ENCODE measurements at places on chromosomes 16 and 17.

DNA sequence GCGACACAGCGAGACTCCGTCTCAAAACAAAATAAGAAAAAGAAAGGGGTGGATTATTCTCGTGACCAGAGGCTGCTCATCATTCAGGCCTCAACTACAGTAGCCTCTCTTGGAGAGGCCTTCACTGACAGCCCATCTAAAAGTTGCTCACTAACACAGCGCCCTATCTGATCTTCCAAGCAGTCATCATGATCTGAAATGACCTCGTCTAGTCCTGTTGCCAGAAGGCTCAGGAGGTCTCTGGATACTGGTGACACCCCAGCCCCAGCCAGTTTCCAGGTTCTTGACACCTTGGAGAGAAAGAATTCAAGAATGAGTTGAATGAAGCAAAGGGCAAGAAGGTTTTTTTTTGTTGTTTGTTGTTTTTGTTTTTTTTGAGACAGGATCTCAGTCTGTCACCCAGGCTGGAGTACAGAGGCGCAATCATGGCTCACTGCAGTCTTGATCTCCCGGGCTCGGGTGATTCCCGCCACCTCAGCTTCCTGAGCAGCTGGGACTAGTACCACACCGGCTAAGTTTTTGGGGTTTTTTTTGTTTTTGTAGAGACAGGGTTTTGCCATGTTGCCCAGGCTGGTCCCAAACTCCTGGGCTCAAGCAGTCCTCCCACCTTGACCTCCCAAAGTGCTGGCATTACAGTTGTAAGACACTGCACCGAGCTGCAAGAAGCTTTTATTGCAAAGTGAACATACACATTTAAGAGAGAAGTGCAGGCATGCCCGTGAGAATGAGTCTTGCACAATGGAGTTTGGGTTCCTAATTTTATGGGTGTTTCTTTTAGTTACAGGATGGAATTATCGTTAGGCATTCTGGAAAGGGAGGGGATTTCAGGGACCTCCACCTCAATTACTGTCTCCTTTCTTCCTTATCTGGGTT is 2.7 kb upstream of the ZC3H7A start:
- no peak for DNase-seq

- no peak for DNase-seq
Observed at GRCh38 chr16:68700120-68700519, 37.0 kb upstream of the CDH1 start.

GRCh38 chr16:50430076-50430475 is 61.3 kb upstream of the BRD7 start:
- no peak for DNase-seq

DNA sequence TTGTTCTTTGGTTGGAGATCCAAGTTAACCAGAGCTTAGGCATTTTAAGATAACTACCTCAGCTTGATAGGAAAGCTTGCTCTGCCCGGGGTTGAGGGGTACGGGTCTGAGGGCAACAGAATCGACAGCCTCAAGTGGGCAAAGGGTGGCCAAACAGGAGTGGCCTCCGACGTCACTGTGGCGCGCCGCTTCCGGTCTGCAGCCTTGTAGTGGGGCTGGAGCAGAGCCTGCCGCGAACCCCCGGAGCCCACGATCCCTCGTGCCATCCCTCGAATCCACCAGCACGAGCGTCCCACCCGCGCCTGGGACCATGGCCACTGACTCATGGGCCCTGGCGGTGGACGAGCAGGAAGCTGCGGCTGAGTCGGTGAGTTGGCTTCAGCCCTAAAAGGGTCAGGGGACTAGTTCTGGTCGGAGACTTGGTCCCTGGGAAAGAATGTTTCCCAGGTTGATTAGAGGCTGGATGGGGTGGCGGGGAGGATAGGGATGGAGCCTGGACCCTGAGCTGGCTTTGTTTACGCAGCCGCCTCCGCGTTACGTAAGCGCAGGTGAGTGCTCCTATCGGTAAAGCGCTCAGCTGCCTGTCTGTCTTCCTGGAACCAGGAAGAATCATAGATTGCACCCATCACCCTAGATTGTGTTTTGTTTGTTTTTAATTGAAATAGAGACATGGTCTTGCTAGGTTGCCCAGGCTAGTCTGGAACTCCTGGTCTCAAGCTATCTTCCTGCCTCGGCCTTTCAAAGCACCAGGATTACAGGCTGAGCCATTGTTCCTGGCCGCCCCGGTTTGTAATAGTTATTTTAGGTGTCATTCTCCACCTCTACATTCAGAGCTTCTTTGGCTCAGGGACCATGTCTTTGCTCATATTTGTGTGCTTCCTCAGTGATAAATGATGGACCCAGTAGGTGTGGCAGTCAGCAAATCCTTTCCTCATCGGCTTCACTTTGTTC is at the start of gene DDX19B:
Gene DDX19B, plus strand, starts transcription at position 199 of the 951 bp plus-strand sequence. Its CDS starts 112 bp downstream, at position 311.
- DNase-seq = peak; percentile 34

- DNase-seq = no peak
Observed at GRCh38 chr16:624526-625070, 6.2 kb upstream of the WFIKKN1 start.

- no peak for DNase-seq
Observed at GRCh38 chr16:10969615-10970014, 25.3 kb downstream of the CLEC16A start.

- peak; percentile 92 for DNase-seq
Observed at GRCh38 chr17:16486373-16487250, 5.4 kb downstream of the LRRC75A start.

- no peak for DNase-seq
Observed at GRCh38 chr17:16973760-16974540, 2.0 kb upstream of the TNFRSF13B start.

- DNase-seq = no peak
Observed at GRCh38 chr17:4947411-4948165, 742 bp downstream of the PFN1 start.

GRCh38 chr17:71109697-71110096 is 940.4 kb downstream of the KCNJ2 start:
- DNase-seq = no peak

DNA sequence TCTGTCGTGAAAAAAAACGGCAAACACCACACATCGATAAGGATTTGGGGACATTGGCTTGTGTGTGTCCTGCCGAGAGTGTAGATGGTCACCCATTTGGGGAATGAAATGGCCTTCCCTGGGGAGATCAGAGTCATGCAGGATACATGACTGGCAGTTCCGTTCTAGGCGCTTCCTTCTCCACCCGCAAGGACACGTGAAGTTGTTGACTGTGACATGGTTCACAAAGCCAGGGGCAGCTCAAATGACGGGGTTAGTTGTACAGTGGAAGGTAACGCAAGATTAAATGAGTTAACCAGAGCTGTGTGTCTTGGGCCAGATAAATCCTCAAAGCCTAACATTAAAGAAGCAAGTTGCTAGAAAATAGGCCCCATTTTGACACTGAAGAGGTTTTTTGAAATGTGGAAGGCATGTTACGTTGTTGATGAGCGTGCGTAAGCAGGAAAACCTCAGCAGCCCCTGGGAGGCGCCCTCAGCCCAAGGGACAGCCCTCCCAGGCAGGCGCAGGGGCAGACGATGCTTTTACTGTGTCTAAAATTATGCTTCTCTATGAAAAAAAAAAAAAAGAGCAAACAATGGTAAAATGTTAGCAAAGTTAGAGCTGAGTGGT is 35.9 kb upstream of the CHMP6 start:
- DNase-seq = no peak

DNA sequence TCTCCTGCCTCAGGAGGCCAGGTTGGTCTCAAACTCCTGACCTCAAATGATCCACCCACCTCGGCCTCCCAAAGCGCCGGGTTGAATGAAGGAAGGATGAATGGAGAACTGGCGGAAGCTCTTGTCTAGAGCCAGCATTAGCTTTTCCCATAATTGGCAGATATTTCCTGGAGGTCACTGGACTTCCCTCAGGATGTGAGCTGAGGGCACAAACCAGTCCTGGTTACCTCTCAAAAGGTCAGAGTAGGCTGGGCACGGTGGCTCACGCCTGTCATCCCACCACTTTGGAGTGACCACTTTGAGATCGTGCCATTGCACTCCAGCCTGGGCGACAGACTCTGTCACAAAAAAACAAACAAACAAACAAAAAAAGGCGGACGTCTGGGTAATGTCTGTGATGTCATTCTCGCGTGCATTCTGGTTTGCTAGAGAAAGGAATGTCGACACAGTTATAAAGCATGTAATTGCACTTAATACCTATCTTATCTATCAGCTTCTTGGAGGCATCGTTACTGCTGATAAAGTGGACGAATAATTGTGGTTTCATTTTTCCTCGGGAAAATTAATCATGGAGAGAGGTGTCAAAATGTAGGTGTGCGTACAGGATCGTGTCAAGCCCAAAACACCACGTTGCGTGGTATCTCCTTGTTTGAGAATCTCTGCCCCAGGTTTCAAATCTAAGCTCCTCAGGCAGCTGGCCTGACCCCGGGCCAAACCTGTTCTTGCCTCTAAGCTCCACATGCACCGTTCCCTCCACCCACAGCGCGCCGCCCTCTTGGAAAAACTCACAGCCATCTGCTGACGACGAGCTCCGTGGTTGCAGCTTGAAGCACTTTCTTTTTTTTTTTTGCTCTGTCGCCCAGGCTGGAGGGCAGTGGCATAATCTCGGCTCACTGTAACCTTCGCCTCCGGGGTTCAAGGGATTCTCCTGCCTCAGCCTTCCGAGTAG is 6.4 kb upstream of the CRK start:
- no peak for DNase-seq

GRCh38 chr16:74309789-74310781 is 13.5 kb downstream of the PSMD7 start:
- DNase-seq = peak; percentile 20

- no peak for DNase-seq
Observed at GRCh38 chr17:68820476-68820824, 134.7 kb downstream of the ABCA8 start.

- DNase-seq = no peak
Observed at GRCh38 chr17:49299996-49300395, 62.1 kb downstream of the ZNF652 start.

DNA sequence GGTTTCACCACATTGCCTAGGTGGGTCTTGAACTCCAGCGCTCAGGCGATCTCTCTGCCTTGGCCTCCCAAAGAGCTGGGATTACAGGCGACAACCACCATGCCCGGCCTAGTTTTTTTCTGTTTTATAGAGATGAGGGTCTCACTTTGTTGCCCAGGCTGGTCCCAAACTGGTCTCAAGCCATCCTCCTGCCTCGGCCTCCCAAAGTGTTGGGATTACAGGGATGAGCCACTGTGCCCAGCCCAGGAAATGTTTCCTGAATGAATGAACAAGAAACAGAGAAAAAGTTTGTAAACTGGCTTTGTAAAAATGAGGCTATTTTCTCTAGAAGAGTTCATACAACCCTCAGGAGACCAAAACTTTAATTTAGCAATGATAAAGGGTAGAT is 68.0 kb downstream of the WWP2 start:
- DNase-seq = no peak

DNA sequence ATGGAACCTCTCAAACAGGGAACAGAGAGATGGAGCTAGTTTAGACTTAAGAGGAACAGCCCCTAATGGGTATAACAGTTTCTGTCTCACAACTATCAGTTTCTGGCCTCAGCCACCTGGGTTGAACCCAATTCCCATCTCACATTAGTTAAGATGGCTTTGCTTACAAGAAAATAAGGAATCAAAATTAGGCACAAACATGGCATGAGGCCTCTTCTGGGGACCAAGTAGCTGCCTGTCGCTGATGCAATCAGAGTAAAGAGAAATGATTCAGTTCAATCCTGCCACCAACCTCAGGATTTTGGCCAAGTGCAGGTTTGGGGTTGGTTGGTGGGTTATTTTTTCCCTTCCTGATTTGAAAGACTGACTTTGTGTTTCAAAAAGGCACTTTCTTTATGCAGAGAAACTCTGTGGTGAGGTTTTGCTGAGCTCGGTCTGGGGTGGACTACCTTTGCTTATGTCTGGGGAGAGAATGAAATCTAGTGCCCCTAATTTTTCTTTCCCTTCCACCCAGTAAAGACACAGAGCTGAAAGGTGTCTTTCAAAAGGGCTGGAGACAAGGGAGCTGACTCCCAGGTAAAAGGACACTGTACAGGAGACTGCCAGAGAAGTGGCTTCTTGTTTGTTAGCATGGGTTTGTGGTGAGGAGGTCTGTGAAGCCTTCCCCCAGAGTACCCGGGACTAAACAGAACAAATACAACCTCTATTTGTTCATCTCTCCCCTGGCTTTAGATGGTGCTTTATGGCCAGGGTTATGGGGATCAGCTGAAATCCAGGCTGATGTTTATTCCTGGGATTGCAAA is 44.8 kb upstream of the NFAT5 start:
- no peak for DNase-seq

DNA sequence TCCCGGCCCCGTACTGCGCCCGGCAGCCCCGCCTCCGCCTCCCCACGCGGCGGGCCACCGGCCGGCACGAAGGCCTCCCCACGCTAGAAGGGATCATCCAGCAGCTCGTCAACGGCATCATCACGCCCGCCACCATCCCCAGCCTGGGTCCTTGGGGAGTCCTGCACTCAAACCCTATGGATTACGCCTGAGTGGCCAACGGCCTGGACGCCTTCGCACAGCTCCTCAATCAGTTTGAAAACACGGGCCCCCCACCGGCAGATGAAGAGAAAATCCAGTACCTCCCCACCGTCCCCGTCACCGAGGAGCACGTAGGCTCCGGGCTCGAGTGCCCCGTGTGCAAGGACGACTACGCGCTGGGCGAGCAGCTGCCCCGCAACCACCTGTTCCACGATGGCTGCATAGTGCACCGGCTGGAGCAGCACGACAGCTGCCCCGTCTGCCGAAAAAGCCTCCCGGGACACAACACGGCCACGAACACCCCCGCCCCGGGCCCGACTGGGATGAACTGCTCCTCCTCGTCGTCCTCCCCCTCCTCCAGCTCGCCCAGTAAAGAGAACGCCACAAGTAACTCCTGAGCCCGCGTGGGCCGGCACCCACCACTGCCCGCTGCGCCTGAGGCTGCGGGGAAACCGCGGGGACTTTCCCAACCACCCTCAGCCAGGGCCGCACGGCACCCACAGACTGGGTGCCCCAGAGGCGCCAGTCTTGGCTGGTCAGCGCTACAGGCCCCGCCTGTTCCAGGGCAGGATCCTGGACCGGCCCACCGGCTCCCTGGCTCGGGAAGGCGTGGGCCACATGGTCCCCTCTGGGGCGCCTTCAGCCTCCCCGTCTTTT is 39.0 kb upstream of the AKAP1 start:
- DNase-seq = peak; percentile 30

DNA sequence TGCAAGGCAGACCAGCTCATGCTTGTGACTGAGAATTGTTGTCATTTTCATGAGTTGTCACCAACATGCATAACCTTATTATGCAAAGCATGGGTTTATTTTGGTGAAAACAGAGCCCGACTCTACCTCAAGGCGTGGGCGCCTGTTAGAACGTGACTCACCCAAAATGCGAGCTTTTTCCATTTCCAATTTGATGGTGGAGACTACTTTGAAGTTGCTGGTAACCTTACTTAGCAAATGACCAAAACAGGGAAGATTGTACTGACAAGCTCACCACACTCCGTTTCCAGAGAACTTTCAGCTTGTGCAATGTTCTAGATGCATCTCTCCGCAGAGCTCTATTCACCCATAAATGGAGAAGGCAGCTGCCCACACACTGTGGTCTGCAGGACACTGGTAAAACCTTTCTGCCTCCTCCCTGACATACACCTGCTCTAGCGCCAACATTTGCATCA is 284.5 kb downstream of the MAF start:
- no peak for DNase-seq
